ENCODE measurements at places on chromosomes 6 and 20.

GRCh38 chr6:8172530-8172929, 70.2 kb upstream of the EEF1E1 start:
- no peak for DNase-seq

GRCh38 chr6:140446241-140446640, 1071.8 kb upstream of the CITED2 start:
- DNase-seq = no peak

DNA sequence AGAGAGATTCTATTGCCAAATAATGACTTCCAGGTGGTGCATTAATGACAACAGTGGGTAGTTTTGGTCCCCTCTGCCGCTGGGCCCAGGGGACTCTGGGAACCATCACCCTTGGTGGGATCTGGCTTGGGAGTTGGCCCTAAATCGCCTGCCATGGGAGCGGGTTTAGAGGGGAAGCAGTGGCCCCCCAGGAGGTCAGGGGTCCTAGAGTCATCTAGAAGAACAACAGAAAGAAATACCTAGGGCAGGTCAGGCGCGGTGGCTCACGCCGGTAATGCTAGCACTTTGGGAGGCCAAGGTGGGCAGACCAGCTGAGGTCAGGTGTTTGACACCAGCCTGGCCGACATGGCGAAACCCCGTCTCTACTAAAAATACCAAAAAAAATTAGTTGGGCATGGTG, 17.8 kb upstream of the ARFGEF2 start:
- no peak for DNase-seq

GRCh38 chr6:87066449-87067333, 28.2 kb downstream of the CGA start:
- DNase-seq = no peak

DNA sequence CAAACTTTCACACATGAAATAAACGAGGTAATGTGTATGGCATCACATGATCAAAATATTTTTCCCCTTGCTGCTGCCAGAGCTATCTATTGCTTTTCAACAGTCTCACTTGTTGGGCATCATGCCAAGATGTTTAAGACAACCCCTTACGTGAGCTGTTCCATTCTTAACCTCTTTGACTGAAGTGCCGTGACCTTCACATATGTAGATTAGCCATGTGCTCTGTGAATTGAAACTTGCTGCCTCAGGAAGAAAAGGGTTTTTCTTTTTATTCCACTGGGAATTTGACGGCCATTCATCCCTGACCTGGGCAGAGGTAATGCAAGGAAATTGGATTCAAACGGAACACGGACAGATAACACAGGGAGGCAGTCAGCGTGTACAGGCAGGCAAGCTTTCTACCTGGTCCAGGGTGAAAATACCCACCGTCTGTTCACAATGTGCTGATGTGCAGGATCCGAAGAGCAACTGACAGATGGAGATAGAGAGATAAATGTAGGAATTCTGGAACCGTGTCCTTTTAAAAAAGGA, 14.2 kb downstream of the ARID1B start:
- no peak for DNase-seq

DNA sequence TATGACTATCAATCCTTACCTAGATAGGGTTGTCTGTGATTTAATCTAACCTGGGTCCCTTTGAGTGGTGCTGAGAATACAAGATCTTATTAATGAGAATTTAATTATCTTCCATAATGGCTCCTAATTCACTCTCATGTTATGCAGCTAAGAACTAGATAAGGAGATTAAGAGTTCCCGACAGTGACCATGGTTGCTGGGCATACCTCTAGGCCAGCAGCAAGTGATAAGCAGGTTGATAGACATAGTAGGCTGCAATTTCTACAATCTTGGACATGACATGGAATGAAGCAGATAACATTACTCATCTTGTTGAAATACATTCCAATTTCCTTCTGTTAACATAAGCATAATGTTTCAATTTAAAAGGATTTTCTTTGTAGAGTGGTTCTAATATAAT, 27.1 kb downstream of the SPACA1 start:
- DNase-seq = no peak

GRCh38 chr20:17825252-17825959, 125.6 kb downstream of the BANF2 start:
- no peak for DNase-seq

GRCh38 chr6:83633149-83633548, 75.8 kb downstream of the SNAP91 start:
- peak; percentile 29 for DNase-seq

DNA sequence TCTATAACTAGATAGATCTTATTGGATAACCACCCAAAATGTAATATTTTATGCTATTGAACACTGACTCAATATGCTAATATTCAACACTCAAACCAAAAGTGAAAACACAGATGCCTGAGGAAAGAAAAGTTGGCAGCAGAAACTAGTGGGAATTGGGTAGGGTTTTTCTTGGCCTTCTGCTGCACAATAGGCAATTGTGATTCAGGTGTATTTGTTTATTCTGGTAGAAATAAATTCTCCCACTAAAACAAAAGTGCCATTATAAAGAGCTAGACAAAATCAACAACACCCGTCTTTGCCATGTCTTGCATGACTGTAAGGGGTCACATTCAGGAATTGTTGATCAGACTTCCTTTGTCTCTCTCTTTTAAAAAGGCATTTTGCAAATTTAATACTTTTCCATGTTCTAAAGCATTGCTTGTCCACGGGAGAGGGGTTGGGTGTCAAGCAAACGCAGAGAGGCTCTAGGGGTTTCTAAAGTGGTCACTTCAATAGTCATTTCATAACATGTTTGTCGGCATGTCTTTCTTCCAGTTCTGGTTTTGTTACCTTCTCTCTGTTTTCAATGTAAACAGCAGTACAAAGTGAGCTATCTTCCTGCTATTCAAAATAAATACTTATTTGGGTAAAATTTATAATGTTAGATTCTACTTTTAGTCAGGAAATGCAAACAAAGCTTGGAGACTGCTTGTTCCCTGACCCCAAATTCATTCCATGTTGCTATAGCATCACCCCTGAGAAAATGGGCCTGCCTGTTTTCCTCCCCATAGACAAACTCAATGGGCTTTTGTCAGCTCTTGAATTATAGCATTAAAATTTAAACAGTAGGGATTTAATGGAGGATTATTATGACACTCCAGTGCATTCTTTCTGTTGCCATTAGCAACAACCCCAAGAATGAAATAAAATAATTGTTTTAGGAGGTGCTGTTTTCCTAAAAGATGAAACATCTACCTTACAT, 217.0 kb upstream of the CCN2 start:
- DNase-seq = no peak

DNA sequence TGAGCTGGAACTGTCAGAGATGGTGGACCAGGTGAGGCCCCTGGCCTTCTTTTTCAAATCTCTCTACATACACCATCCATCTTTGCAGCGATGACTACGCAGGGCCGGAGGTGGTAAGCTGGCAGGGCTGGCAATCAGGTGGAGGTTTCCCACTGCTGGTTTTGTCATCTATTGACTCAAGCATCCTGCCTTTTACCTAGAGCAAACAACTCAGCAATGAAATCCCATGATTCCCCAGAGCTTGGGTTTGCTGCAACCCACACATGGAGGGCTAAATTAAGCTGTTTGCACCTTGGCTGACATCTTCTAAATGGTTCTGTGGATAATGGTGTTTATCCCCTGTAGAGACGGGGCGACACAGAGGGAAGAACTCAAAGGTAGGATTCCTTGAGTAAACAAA, 170.2 kb downstream of the SCP2D1 start:
- DNase-seq = no peak

DNA sequence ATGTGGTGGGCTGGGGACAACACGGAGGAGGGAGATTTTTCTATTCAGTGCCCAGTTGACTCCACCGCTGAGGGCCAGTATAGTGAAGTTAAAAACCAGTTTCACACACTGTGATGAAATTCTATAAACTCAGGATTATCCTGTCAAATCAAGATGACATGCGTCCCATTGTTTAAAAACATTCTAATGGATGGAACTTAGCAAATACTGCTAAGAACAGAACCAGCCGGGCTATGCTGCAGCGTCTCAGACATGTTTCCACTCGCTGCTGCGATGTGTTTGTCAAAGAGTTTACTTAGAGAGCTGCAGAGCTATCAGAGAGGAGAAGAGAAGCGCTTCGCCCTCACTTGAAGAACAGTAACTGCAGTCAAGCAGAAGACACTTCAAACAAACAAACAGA, 212.6 kb upstream of the FOXQ1 start:
- no peak for DNase-seq

GRCh38 chr20:18742841-18743240, 70.7 kb upstream of the SCP2D1 start:
- no peak for DNase-seq

- no peak for DNase-seq
Observed at GRCh38 chr6:63672582-63673129, 37.1 kb downstream of the PHF3 start.

DNA sequence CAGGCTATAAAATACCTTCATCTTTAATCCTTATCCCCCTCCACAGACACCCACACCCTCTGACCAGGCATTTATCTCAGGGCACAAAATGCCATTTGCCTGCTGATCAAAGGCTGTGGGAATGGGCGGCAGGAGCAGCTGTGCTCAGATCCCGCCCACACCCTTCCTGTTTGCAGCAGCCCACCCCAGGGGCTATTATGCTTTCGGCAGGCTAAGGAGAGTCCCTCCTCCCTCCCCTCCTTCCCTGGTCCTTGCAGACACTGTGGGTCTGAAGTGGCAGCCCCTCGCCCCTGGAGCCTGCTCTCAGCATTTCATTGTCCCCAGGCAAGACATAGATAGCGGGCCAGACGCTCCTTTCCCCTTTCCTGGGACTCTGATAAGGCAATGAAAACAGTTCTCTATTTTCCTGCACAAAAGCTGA, 220.8 kb upstream of the HEY2 start:
- DNase-seq = peak; percentile 82

- DNase-seq = no peak
Observed at GRCh38 chr6:67766057-67766456, 869.0 kb upstream of the ADGRB3 start.

DNA sequence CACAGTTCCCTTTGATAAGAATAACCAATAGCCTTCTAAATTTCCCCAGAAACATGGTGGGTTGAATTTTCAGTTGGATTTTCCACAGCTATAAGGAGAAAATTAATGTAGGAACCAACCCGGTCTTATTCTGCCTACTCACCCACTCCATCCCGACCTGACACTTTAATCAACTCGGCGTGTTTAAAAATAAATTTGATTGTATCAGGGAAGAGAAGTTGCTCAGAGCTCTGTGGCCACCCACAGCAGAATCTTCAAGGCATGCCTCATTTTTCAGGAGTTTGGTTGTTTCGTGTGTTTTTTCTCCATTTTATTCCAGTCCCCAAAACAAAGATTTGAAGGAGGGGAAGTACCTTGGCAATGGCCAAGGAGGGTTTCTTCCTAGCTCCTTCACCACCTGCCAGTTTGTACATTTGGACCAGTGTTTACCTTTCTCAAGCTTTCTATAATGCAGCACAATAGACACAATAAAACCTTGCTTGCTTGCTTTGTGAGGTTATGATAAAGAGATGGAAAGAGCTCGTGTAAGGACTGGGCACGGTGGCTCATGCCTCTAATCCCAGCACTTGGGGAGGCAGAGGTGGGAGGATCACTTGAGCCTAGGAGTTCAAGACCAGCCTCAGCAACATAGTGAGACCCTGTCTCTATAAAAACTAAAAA, 297.2 kb upstream of the JARID2 start:
- no peak for DNase-seq

GRCh38 chr6:72132427-72132826, 246.1 kb downstream of the RIMS1 start:
- no peak for DNase-seq

DNA sequence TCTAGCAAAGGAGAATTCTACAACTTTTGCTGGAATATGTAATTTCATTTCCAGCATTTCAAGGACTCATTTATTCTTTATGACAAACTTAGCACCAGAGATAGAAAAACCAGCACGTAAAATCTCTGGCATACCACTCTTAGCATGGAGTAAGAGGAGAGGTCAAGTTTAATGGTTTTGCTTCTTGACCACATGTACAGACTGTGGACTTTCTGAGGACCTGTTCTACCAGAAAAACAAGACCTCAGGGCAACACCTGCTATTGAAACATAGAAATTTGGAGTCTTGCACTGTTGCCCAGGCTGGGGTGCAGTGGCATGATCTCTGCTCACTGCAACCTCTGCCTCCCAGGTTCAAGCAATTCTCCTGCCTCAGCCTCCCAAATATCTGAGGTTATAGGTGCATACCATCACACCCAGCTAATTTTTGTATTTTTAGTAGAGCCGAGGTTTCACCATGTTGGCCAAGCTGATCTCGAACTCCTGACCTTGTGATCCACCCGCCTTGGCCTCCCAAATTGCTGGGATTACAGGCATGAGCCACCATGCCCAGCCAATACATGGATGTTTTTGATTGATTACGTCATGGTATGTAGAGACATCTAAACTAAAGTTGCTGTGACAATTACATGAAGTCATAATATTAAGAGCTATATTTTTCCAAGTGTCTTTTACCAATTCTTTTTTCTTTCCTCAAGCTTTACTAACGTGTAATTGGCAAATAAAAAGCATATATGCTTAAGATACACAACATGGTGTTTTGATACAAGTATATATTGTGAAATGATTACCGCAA, 36.1 kb downstream of the CRYBG1 start:
- no peak for DNase-seq

GRCh38 chr6:7909323-7910276, 988 bp downstream of the TXNDC5 start:
- peak; percentile 74 for DNase-seq

DNA sequence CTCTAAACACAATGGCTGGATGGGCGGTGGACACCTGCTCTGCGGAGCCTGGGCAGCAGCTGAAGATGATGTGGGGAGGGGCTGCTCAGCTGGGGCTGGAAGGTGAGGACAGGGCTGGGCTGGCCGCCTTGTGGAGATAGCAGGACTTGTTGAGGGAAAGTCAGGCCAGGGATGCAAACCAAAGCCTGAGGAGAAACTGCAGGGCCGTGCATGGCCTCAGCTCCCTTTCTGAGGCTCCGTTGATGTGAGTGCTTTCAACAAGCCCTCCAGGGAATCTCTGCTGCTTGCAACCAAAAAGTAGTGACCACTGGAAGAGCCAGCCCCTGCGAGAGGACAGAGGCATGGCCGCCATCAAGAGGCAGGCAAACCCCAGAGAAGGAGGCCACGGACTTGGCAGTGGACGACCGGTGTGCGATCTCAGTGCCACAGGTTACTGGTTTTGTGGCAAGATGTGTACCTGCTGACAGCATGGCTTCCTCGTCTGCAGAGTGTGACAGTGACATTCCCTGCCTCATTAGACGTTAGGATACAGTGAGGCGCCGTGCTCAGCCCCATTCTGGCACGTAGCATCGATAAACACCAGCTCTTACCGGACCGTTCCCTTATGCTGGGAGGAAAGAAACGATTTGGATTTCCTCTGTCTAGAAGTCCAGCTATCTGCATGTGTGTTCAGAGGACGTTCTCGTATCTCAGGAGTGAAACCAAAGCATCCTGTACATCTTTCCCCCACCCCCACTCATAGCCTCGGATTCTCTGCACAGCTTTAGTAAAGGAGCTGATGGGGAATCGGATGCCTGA, 37.9 kb downstream of the ERMARD start:
- peak; percentile 43 for DNase-seq

GRCh38 chr20:51439160-51439689, 103.3 kb downstream of the NFATC2 start:
- DNase-seq = no peak

GRCh38 chr20:42366626-42367025, 748.4 kb upstream of the CHD6 start:
- DNase-seq = no peak

Measured in H9 (cell line).